Osteoblast (primary cell): ENCODE measurements at places on chromosomes 7 and 10. TPM values are rescaled to one million over a fixed set of nuclear protein-coding genes. Genes with fewer than 3 reads are reported as not detected.

DNA sequence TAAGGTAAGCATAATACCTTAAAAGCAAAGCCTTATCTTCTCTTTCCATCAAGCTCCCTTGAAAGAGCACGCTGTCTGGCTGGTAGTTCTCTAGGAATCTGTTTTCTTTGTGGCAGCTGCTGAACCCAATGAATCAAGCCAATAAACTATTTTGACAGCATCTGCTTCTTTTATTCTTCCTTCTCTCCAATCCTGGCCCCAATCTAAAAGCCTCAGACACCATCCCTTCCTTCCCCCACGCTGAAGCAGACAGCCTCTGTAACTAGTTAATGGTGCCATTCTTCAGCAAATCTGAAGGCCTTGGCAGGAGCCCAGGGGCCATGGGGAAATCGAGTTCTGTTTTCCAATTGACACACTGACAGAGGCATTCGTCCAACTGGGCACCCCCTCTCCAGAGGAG is 186.6 kb upstream of the LYZL1 start:
- no peak for DNase-seq

- DNase-seq, result peak; percentile 84
Observed at GRCh38 chr7:66326501-66327215, 121.5 kb downstream of the TPST1 start.

DNA sequence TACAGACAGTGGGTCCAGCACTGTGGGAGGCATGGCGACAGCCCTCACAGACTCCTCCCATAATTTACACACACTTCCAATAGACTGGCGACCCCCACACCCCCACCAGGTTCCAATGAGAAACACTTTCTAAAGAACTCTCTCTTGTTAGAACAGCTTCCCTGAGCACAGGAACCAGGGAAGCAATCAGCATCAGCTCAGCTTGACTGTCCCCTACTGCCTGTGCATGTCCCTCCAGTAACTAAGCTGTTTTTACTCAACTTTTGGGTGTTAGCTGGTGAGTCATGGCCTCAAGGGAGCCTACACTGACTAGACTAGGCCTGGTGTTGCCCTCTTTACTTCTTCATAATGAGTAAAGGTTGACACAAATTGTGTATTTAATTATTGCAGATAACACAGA is 32.6 kb upstream of the HERPUD2 start:
- DNase-seq, result peak; percentile 41

DNA sequence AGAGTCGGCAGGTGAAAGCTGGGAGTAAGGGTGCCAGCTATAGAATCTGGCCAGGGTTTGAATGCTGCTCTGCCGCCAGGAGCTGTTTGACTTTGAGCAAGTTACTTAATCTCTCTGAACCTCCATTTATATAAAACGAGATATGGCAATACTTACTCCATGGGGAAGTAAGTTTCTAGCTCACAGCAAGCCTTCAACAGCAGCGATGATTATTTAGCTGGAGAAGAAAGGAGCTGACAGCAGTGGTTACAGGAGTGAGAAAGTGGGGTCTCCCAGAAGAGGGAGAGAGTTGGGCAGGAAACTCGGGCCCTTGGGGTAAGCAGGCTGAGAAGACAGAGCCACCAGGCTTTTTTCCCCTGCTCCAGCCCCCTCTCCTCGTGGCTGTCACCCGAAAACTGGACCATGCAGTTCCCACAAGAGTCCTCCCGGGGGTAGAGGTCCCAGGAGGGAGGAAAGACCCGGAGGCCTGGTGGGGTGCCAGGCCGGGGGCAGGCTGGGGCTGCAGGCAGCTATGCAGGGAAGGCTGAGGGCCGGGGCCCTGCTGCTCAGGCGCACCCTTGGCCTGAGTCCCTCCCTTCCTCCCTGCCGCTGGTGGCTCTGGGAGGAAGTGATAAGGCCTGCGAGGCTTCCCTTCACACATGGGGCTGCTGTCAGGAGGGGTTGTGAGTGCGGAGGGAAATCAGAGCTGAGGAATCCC is 3.5 kb downstream of the NOS3 start:
- no peak for DNase-seq

- DNase-seq, result no peak
Observed at GRCh38 chr10:107728807-107729206, 564.3 kb upstream of the SORCS1 start.

- peak; percentile 57 for DNase-seq
Observed at GRCh38 chr7:158206341-158206740, 381.3 kb downstream of the PTPRN2 start.

DNA sequence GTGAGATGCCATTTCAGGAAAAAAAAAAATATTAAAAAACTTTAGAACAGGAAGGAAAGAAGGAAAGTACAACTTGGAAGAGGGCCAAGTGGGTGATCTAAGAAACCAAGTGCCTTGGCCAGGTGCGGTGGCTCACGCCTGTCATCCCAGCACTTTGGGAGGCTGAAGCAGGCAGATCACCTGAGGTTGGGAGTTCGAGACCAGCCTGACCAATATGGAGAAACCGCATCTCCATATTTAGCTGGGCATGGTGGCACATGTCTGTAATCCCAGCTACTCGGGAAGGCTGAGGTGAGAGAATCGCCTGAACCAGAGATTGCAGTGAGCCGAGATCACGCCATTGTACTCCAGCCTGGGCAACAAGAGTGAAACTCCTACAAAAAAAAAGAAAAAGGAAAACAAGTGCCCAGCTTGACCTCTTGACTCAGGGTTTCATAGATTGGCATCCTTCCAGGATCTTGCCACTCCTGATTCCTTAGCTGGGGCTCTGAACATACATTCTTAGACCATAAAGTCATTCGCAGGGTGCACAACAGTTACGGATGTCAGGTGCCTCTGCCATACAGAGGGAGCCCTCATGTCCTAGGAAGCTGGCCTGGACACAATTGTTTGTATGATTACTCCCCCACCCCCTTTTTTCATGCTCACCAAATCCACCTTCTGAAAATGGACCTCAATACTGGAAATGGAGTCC is 2.1 kb upstream of the GUSB start:
- no peak for DNase-seq

DNA sequence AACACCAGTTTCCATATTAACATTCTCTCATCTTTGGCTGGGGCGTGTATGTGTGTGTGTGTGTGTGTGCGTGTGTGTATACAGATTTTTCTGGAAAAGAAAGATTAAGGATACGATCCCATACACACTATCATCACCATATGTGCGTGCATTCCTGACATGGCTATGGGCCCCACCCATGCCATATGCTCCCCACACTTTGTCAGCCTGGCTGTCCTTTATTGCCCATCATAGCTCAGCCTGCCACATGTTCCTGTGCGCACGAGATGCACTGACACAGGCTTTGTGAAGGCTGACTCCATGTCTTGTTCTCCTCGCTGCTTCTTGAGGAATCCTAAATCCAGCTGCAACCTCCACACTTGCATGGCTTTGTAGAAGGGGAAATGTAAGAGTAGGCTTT is 984.1 kb downstream of the LRMDA start:
- no peak for DNase-seq

DNA sequence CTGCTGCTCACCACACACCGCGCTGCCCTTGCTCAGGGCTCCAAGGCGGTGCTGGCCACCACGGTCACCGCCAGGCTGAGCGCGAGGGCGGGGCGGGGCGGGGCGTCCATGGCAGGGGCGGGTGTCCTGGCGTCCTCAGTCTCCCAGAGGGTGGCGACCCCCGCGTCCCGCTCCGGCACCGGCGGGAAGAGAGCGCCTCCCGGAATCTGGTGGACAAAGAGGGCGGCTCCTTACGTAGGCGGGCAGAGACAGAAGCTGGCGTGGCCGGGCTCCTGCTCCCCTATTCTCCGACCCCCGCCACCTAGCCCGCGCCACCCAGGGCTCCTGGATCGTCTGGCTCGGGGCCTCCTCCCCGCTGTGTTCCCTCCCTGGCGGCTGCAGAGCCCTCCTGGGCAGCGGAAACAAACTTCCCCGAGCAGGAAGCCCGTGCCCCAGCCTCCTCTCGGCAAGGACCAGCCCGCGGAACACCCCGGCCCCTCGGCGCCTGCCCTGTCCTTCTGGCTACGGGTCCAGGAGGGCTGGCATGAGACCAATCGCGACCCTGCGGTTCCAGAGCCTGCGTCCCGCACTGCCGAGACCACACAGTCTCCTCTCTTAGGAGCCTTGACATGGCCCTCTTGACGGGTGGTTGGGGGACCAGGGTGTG is 133.8 kb upstream of the ZNF92 start:
- DNase-seq, result peak; percentile 81

DNA sequence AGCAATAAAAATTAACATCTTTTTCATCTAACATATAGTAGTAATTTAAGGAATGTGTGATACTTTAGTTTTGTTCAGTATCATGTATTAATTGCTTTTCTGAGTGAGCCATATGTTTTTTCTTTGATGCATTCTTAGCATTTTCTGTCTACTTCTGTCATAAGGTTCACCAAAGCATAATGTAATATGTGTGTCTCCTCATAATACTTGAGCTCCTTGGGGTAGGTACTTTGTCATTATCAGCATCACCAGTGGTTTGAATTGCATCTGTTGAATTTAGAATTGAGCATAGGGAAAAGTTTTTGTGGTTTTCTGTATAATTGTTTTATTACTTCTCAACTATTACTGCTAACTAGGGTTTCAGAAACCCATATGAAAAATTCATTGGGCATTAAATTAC is 26.5 kb downstream of the VPS50 start:
- DNase-seq, result no peak

DNA sequence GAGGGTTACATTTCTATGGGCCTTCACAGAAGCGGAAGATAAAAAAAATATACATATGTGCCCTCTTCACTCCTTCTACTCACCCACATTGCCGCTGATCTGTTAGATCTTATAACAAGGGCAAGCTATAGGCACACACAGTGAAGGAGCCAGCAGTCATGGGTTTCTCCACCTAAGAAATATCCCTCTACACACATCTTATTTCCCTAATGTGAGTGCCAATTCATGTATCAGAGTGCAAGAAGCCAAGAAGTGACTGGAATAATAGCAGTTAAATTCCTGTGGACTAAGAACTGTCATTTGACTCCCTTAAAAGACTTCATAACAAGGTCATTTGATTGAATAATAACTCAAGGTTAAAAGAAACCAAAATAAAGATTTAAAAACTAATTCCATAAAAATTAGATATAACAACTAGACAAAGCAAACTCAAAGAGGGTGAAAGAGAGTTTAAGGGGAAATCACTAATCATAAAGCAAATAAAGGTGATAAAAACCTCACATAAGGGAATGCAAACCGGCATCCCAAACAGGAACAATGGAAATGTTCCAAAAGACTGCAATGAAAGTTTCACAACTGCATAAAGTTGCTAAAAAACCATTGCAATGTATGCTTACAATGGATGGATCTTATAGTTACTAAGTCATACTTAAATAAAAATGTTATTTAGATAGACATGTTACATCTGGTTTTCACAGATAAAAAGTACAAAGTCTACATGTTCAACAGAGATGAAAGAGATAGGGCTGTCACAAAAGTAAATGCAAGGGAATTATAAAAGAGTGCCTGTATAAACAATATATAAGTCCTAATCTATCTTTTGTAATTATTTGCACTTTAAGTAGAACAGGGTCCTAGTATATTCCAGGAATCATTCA is 42.8 kb downstream of the ARHGAP21 start:
- no peak for DNase-seq

DNA sequence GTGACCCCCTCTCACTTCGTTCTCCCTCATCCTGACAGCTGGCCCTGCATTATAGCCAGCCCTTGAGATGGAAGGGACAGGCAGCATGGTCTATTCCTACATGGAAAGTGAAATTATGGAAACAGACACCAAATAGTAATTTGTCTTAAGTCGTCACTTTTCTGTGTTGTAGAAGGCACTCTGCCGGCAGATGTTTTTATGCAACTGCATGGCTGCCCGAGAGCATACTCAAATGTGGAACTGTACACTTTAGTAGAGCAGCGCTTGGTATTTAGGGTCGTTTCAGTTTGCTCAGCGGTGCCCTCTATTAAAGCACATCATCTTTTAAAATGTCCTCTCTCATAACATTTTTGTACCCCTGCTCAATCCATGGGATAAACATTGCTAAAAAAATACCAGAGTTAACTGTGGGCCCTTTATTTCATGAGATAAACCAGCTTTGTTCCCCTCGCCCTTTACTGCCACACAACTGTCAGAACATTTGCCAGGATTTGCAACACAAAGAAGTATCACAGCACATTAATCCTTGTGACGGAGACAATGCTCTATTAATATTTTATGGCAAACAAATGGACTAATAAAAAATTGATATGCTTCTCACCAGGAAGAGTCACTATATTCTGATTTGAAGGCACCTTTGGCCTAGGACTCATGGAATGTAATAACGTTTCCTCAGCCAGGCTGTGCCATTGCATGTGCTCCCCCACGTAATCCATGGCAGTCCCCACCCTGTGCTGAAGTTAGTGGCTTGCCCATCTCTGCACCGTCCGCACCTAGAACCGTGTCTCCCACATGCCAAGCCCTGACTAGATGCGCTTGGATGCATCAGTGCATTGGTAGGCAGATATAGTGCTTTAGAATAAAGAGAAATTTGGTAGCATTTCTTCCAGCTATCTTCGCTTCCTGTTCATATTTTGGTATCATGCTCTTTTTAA is 221.3 kb downstream of the PAXIP1 start:
- no peak for DNase-seq

- no peak for DNase-seq
Observed at GRCh38 chr10:53843736-53844362, 957.2 kb downstream of the PCDH15 start.

DNA sequence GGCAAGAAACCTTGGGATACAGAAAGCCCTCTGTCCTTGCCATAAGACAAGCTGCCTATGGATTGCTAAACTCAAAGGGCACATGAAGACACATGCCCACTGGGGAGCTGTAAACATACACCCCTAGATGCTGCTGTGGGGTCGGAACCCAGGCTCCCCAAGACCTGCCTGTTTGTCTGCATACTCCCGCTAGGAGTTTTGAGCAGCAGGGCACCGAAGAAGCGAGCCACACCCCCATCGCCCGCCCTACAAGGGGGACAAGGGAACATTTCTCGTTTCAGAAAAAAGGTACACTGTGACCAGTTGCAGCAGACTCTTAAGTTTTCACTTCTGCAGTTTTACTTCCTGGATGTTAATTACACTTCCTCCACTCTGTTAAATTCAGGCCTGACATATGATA is 680.2 kb upstream of the GHITM start:
- DNase-seq, result no peak

Gene ANKRD2
- 0.29 and 0.72 TPM in 2 replicates for total RNA-seq

Gene LOXL4
- total RNA-seq, result 28.6 and 36.6 TPM in 2 replicates

Gene ZCCHC24
- 48.5 and 69.5 TPM in 2 replicates for total RNA-seq

Gene CLRN3
- total RNA-seq, result not detected in 2 replicates

Gene ELMO1
- 0.29 and 2.2 TPM in 2 replicates for total RNA-seq

Gene C10orf71
- not detected in 2 replicates for total RNA-seq

Gene RBM28
- total RNA-seq, result 12.1 and 16.6 TPM in 2 replicates

Gene C10orf143
- 1.2 and 2.5 TPM in 2 replicates for total RNA-seq

Gene CALCR
- not detected in 2 replicates for total RNA-seq

Gene CPXM2
- under 0.01 and 0.36 TPM in 2 replicates for total RNA-seq

Gene MYH16
- total RNA-seq, result under 0.01 TPM in 1 of 2 replicates, not detected in the other

Gene TRIM50
- not detected in 2 replicates for total RNA-seq

Gene PAX4
- not detected in 2 replicates for total RNA-seq
